A549 treated with CpdA at 1 μM for 4 hours (cell line): ENCODE measurements at places on chromosomes 3 and 15. TPM values are rescaled to one million over a fixed set of nuclear protein-coding genes. Genes with fewer than 3 reads are reported as not detected.

Gene NMNAT3
- total RNA-seq = 0.96 to 1.8 TPM (median 1.4 TPM) in 5 replicates

Gene OR5H6
- not detected in 5 replicates for total RNA-seq

Gene LMCD1
- total RNA-seq = 73.2 to 92.8 TPM (median 76.8 TPM) in 5 replicates

Gene ASB14
- total RNA-seq = not detected in 5 replicates
